ENCODE measurements at places on chromosomes 4 and X.

- peak; percentile 53 for DNase-seq
These were observed at the start of gene NAA10 for GRCh38 chrX:153934762-153935325. TSS of gene NAA10 (minus strand) at chrX:153935037. CDS start at chrX:153934904, 133 bp downstream.

- no peak for DNase-seq
These were observed 38.0 kb upstream of the COX7B2 start for GRCh38 chr4:46946919-46947536.

- DNase-seq = no peak
These were observed 185.3 kb upstream of the SPOCK3 start for GRCh38 chr4:167419468-167420140.

DNA sequence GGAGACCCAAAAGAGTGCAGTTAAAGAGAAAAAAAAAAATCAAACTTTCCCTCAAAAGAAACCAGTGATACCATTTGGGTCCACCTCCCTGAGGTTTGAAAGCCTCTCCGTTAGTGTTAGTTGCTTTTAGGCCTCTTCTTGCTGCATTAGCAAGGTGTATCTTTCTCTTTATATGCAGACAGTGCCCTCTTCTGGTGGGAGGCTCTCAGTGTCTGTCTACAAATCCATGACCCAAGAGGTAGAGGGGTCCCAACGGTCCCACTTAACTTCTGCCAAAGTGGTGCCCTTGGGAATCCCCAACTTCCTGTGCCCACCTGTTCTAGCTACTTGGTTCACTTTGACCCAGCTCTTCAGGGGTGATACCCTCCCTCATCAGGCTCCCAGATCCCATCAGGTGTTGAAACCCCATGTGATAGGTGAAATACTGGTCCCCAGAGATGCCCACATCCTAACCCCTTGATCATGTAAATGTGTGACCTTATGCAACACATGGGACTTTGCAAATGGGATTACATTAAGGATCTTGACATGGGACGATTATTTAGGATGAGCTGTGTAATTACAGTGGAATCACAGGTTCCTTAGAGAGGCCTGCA, 63.7 kb upstream of the CD99 start:
- DNase-seq = peak; percentile 38

GRCh38 chr4:16205298-16206164, 20.7 kb downstream of the TAPT1 start:
- no peak for DNase-seq

DNA sequence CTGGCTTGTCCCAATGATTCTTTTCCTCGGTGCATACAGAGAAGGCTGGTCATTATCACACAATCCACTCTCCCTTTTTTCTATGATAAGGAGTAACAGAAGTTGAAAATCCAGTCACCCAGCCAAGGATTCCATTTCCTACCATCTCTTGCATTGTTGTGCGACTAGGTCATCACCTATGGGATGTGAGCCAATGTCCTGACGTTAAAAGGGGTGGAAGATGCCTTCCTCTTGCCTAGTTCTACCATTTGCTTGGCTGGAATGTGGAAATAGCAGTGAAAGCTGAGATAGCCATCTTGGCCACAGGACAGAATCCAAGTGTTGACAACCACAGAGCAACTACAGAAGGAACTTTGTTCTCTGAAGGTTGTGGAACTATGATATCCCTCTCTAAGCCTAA, 132.2 kb upstream of the KIT start:
- no peak for DNase-seq

- no peak for DNase-seq
These were observed 88.0 kb downstream of the FNIP2 start for GRCh38 chr4:158856852-158857251.

GRCh38 chrX:19743386-19743785, 144.0 kb downstream of the SH3KBP1 start:
- DNase-seq = no peak

DNA sequence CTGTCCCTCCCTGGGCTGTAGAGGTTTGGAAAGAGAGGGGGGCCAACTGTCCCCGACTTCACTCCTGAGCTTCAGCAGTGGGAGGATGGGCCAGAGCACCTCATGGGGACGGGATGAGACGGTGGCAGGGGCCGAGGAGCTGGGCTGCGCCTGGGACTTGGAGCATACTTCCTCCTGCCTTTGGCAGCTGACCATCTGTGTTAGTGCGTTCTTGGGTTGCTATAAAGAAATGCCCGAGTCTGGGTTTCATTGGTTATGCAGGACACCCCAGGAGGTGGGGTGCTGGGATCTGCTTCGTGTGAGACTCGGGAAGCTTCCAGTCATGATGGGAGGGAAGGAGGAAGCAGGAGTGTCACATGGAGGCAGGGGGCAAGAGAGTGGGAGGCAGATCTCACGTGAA, 7.4 kb downstream of the PSAPL1 start:
- no peak for DNase-seq

DNA sequence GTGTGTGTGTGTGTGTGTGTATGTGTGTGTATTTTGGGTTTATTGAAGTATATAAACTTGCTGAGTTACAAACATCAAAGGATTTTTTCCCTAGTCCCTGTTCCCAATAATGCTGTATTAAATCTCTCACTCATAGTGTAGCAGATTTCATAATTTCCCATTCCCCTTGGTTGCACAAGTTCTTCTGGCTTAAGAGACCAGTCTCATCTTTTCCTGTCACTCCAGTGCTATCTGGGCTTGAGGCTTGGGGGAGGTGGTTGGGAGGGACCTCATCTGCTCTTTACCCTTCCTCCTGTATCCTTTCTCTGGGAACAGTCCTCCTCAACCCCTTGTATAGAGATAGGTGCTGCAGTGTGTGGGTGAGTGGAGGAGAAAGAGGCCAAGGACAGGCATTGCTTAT, 285.4 kb upstream of the BOD1L1 start:
- no peak for DNase-seq

- no peak for DNase-seq
These were observed 4.1 kb upstream of the ASMT start for GRCh38 chrX:1610736-1611135.

GRCh38 chrX:70338290-70338689, 48.4 kb downstream of the KIF4A start:
- DNase-seq = no peak

- no peak for DNase-seq
These were observed 29.9 kb upstream of the SOWAHD start for GRCh38 chrX:119728487-119728886.

- DNase-seq = no peak
These were observed 22.3 kb downstream of the PJA1 start for GRCh38 chrX:69142788-69143469.

DNA sequence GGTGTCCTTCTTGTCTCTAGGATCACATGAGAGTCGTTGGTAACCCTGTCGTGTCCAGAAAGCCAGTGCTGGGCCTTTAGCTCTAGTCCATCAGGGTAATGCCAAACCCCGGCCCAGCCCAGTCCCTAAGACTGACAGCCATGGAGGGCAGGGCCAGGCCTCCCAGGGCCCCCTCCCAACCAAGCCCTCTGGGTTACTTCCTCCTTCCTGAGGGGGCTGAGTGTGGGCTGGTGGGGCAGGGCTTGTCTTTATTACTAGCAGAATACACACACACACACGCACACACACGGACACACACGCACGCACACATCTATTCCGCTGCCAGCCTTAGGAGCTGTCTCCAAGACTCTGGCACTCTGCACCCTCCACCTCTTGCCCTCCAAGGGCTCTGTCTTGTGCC, 35.6 kb upstream of the CDKN2AIP start:
- DNase-seq = no peak

- no peak for DNase-seq
These were observed 56.7 kb upstream of the RASSF6 start for GRCh38 chr4:73676861-73677323.

DNA sequence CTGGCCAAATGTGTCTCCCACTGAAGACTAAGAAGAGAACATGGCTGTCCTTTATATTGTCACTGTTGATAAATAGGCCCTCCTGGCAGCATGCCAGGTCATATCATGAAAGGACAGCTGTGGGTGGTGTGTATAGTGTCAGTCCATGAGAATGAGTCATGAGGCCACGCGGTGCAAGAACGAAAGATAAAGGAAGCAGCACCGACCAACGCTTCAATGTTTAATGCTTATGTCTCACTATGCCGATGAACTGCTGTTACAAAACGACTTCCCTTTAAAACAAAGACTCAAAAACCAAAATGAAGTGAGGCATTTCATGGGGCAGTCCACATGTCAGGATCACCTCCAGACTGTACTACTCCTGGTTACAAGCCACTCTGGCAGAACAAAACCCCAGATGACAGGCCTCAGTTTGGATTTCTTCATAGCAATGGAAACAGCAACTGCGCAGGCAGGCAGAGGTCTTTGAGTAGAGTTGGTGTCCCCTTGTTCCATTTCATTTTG, 5.2 kb upstream of the TCEANC start:
- DNase-seq = peak; percentile 68

- no peak for DNase-seq
These were observed 2.0 kb downstream of the SLC25A6 start for GRCh38 chrX:1389993-1390285.

- no peak for DNase-seq
These were observed 16.2 kb downstream of the CTAG1B start for GRCh38 chrX:154602766-154603437.

DNA sequence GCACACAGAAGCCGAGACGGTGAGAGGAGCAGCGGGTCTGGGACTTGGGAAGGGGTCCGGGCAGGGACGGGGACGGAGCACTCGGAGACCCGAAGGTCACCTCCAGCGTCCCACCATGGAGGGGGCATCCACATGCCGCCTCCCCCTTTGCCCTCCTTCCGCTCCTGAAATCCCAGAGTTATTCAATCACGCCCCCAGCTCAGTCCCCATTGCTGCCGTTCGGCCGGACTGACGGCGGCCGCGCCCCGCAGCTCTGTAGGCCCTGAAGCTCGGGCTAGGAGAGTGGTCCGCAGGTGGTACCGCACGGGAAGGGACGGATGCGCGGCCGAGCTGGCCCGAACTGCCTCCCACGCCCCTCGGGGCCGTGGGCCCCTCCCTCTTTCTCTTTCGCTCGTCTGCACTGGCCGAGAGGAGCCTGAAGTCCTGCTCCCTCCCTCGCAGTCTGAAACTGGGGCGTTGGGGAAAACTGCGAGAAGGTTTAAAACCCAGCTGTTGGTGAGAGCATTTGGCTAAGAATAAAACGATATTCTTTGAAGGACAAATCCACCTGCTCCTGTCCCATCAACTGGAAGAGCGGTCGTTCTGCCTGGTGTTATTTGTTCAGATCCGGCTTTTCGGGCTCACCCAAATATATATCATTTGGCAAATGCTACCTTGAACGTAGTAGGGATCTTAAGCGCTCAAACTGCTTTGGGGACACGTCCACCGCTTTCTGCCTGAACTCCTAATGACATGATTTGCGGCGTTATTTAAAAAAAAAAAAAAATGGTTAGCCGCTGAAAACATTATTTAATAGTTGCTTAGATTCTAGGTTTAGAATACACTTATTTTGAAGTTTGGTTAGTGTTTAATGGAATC, 719 bp downstream of the USO1 start:
- peak; percentile 62 for DNase-seq
